ENCODE measurements at places on chromosomes 2 and 18. TPM values are rescaled to one million over a fixed set of nuclear protein-coding genes. Genes with fewer than 3 reads are reported as not detected.

DNA sequence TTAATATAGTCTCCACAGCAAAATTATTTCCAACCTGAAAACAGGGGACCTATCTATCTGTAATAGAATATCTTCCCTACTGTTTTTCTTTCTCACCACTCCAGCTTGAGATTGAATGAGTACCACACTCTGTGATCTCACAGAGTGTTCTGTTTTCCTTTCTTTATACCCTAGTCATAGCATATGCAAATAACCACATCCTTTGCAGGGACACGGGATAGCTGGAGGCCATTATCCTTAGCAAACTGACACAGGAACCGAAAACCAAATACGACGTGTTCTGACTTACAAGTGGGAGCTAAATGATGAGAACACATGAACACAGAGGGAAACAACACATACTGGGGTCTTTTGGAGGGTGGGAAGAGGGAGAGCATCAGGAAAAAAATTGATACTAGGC, 224.7 kb downstream of the SLC8A1 start:
- DNase-seq, result no peak

The CPLX4 gene
- total RNA-seq, result not detected

The TTN gene
- 10.0 TPM for total RNA-seq

GRCh38 chr2:45275806-45276205, 266.6 kb upstream of the SIX2 start:
- no peak for DNase-seq

- no peak for DNase-seq
These were observed 87.5 kb upstream of the NEDD4L start for GRCh38 chr18:57956491-57956890.

The ATP6V1B1 gene
- total RNA-seq, result 1.6 TPM

GRCh38 chr2:27773959-27774358, 2.4 kb downstream of the MRPL33 start:
- DNase-seq, result peak; percentile 10

- no peak for DNase-seq
These were observed 6.0 kb downstream of the NEMP2 start for GRCh38 chr2:190528521-190529001.

The MALL gene
- total RNA-seq, result 20.2 TPM

GRCh38 chr18:6107794-6108193, 212.5 kb upstream of the TMEM200C start:
- DNase-seq, result no peak

The TMEM169 gene
- 0.52 TPM for total RNA-seq

The UGT1A9 gene
- not detected for total RNA-seq

The AKAIN1 gene
- total RNA-seq, result not detected

GRCh38 chr2:241008711-241009121, 10.3 kb downstream of the SNED1 start:
- peak; percentile 78 for DNase-seq

The INHA gene
- 0.75 TPM for total RNA-seq

GRCh38 chr18:76619261-76619620, 124.2 kb upstream of the ZNF516 start:
- no peak for DNase-seq

DNA sequence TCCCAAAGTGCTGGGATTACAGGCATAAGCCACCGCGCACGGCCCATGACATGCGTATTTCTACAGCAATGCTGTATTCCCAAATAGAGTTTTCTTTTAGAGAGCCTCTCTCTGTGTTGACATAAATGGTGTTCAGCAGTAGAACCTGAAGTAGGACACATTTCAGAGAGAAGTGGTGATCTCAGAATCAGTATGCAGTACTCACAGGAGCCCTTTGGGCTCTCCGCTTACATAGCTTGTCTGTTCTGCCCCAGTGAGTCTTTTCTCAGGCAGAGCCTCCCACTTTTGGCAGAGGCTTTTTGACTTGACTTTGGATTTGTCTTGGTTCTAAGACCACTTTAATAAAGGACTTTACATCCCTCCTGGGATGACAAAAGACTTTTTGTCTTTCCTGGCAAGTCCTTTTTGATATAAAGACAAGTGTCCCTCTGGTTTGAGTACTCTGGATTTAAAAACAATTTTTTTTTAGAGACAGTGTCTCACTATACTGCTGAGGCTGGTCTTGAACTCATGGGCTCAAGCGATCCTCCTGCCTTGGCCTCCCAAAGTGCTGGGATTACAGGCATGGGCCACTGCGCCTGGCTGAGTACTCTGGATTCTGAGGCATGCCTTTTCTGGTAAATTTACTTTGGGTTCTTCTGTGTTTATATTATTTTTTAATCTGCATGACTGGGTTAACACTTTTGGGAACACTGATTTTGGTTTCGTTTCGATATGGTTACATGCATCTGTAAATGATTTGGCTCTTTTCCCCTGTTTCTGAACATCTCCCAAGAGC, 113.3 kb downstream of the SMAD2 start:
- DNase-seq, result no peak

DNA sequence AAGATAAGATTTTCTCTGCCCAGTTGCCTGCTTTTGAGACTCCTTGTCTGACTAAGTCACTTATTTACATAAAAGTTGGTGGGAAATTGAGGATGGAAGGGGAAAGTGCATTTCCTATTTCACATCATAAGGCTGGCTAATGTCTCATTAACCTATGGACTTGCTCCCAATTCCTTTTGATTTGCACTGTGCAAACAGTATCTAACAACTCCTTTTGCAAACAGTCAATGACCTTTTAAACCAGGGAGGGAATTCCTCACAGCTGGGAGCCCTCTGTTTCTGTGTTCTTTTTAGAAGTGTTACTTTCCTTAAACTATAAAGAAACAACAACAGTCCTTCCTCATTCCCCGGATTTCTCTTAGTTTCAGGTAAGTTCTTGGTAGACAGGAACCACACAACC, 272.8 kb downstream of the RND3 start:
- no peak for DNase-seq

DNA sequence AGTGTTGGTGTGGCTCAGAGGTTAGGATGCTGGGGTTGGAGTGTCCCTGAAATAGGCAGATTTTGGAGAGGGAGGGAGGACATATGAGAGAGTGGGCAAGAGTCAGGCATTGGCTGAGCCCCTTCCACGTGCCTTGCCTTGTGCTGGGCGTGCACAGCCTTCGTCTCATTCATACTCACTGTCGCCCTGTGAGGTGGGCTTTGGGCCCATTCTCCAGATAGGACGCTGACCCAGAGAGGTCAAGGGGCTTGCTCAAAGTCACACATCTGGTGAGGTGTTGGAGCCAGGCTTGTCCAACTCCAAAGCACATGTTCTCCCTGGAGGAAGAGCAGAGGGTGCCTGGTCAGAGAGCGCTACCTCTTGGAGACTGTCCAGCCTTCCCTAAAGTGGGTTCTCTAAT, 166.8 kb downstream of the DYSF start:
- DNase-seq, result peak; percentile 82
